ENCODE measurements at places on chromosomes 7 and 10. TPM values are rescaled to one million over a fixed set of nuclear protein-coding genes. Genes with fewer than 3 reads are reported as not detected.

Gene MUC12
- total RNA-seq, result not detected

DNA sequence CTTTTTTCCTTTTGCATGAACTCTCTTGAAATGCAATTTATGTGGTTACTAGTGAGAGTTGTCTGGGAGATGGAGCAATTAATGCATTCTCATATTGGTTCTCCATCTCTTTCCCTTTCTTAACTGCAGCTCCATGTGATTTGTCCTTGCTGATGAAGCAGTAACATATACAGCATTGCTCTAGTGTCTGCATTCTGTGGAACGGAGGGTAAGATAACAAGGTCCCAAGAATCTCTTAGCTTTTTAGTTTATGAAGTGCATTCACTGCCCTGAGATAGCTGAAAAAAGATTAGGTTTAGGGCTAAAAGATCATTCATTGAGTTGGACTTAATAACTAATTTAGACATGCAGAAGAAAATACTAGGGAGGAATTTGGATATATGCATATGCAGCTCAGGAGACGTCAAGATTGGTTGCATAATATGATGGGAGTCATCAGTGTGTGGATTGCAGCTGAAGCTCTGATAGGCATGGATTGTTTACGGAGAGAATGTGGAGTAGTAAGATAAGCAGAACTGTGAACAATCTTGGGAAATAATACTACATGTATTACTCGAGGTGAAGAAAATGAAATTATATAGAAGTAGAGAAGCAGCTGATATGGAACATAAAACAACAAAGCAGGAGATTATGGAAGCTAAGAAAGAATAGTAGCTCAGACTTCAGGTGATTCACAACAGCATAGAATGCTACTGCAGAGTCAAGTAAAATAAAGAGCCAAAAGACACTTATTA lies 404.7 kb downstream of the ARL4A start:
- DNase-seq, result no peak

GRCh38 chr10:36888925-36889573 lies 236.3 kb upstream of the ANKRD30A start:
- no peak for DNase-seq

DNA sequence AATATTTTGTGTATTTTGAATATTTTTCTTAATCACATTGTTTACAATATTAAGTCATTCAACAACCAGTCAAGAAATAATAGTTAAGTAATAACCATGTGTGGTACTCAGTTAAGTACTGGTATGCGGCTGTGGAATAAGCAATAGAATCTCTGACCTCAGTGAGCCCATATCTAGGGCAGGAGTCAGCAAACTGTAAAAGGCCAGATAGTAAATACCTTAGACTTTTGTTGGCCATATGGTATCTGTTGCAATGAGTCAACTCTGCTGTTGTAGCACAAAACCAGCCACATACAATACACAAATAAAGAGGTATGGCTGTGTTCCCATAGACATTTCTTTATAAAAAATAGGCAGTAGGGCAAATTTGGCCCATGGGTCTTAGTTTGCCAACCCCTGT lies 311.6 kb upstream of the SEMA3A start:
- no peak for DNase-seq

GRCh38 chr10:95456516-95456915 lies 104.7 kb downstream of the SORBS1 start:
- no peak for DNase-seq

- no peak for DNase-seq
These were observed 14.6 kb downstream of the PPIF start for GRCh38 chr10:79361726-79362397.

- DNase-seq, result no peak
These were observed 140.7 kb upstream of the CALCR start for GRCh38 chr7:93715234-93715633.

DNA sequence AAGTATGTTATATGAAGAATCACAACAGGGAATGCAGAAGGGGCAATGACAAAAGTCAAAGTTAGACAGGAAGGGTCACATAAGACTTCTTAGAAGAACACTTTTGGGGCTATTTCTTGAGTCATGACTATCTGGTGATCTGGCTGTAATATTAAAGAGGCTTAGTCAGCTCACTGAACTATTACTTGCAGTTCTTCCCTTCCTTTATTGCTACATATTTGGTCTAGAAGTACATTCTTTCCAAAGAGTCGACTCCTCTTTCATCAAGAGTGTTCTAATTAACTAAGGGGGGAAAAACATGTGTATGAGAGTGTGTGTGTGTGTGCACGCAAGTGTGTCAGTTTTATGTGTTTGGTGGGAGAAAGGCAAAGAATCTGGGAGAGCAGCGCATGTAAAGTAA lies 247.3 kb upstream of the LRRTM3 start:
- DNase-seq, result no peak

DNA sequence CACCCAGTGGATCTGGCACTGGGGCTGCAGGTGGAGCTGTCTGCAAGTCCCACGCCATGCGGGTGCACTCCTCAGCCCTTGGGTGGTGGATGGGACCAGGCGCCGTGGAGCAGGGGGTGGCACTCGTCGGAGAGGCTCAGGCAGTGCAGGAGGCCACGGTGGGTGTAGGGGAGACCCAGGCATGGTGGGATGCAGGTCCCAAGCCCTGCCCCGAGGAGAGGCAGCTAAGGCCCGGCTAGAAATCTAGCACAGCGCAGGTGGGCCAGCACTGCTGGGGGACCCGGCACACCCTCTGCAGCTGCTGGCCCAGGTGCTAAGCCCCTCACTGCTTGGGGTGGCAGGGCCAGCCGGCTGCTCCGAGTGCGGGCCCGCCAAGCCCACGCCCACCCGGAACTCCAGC lies 25.7 kb downstream of the HTR7 start:
- DNase-seq, result no peak
